ENCODE measurements at places on chromosomes 2 and 18. TPM values are rescaled to one million over a fixed set of nuclear protein-coding genes. Genes with fewer than 3 reads are reported as not detected.

- DNase-seq, result no peak
These were observed 193.4 kb upstream of the MYT1L start for GRCh38 chr2:2524348-2524941.

DNA sequence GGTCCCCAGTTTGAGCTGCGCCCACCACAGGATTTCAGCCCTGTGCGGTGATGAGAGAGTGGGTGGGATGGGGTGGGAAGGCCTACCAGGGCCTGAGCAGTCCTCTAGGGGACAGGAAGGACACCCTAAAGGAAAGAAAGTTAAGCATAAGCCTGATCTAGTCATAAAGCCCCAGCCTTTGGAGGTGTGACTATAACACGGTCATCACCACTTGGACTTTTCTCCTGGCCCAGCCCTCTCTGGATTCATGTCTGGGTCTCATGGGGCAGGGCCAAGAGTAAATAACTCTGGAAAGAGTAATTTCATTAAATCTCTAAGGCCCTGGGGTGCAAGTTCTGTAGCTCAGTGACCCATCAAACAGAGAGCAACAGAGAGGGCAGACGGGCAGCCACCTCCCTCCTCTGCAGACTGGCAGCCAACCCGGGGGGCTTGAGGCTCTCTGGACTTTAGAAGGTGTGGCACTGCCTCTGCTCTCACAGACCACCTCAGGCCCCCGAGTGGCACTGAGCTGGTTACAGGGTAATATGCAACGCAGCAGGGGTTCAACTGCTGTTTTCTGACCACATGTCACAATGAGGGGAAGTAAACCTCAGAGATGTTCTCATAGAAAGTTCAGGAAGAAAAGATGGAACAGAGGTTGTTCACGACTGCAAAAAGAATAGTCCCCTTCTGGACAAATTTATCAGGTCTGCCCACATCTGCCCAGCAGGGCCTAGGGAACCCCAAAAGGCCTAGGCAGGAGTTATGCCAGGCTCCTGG lies 41.5 kb downstream of the TGFA start:
- DNase-seq, result no peak

- DNase-seq, result no peak
These were observed 231.7 kb downstream of the TRIB2 start for GRCh38 chr2:12948231-12948960.

GRCh38 chr2:3535794-3536681 lies 16.7 kb upstream of the ADI1 start:
- DNase-seq, result no peak

Gene SCG2
- 82.1 TPM for total RNA-seq

GRCh38 chr2:218218268-218219185 lies 1.5 kb downstream of the ARPC2 start:
- no peak for DNase-seq

Gene CCDC138
- 4.1 TPM for total RNA-seq

Measured in chondrocyte (in vitro differentiated cells).